ENCODE measurements at places on chromosomes 3 and 15. TPM values are rescaled to one million over a fixed set of nuclear protein-coding genes. Genes with fewer than 3 reads are reported as not detected.

- H3K4me3 ChIP-seq, result no peak overlapping the region
- no peak overlapping the region for H3K27ac ChIP-seq
- no peaks in the 10 kb centered on the region for H3K27me3 ChIP-seq
- no peaks in the 10 kb centered on the region for H3K36me3 ChIP-seq
- H3K4me1 ChIP-seq, result no peaks in the 10 kb centered on the region
Observed at GRCh38 chr3:117586161-117586560, 876.6 kb downstream of the TUSC7 start.

GRCh38 chr15:101506491-101506890 is 17.0 kb upstream of the PCSK6 start:
- peaks cover 7% of the 10 kb centered on the region for H3K27me3 ChIP-seq
- no peaks in the 10 kb centered on the region for H3K36me3 ChIP-seq
- no peak for DNase-seq
- no peak overlapping the region for H3K27ac ChIP-seq
- H3K4me3 ChIP-seq, result no peak overlapping the region
- peaks cover 7% of the 10 kb centered on the region for H3K4me1 ChIP-seq

DNA sequence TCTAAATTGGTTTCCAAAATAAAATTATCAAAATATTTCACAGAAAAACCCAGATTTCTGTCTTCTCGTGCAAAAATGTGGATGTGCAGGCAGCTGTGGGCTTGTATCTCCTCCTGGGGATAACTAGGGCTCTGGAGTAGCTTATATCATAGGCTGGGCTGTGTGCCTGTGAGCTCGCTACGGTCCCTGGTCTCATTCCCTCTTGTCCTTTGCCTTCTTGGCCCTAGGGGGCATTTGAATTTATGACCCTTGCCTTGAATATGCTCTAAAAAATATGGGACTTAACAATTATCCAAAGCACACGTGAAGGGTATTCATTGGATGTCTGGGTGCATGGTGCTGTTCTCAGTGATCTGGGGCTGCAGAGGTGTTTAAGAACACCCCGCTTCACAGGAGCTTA is 132.6 kb downstream of the PDZRN3 start:
- no peak overlapping the region for H3K4me3 ChIP-seq
- no peaks in the 10 kb centered on the region for H3K36me3 ChIP-seq
- DNase-seq, result no peak
- no peak overlapping the region for H3K27ac ChIP-seq

DNA sequence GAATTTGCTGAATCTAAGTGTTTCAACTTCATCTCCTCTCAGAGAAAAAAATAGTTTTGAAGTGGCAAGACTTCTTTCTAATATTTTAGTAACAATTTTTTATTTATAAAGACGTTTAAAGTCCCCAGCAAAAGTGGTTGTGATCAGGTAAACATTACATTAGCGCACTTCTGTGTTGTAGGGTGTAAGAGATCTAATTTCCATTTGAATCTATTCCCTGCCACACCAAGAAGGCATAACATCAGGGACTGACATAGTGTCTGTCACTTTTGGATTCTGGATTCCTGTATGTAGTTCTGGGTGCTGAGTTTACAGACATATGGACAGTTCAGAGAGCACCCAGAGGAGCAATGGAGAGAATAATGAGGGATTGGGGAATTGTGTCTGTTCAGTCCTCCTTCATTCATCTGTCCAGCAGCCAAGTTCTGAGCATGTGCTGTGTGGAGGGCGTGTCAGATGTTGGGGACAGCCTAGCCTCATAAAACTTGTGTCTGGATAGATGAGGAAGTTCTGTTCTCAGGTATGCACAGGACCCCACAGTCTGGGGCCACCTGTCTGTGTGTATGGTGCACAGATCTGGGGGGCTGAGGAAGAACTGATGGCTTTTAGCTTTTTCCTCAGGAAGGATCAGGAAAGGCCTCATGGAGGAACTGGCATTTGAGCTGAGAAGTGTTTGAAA is 65.6 kb downstream of the MAP2K5 start:
- no peaks in the 10 kb centered on the region for H3K36me3 ChIP-seq
- H3K27ac ChIP-seq, result no peak overlapping the region
- H3K27me3 ChIP-seq, result no peaks in the 10 kb centered on the region
- no peaks in the 10 kb centered on the region for H3K4me1 ChIP-seq
- DNase-seq, result no peak

DNA sequence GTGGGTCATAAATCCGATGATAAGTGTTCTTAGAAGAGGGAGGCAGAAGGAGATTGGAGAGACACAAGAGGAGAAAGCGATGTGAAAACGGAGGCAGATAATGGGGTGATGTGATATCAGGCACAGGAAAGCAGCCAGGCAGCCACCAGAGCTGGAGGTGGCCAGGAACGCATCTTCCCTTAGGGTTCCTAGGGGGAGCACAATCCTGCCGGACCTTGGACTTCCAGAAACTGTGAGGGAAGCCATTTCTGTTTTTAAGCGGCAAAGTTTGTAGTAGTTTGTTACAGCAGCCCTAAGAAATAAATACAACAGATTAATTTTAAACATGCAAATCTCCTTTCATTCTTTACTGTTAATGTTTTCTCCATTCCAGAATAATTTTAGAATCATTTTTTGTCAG is 259.9 kb upstream of the TMC3 start:
- no peaks in the 10 kb centered on the region for H3K36me3 ChIP-seq
- no peak overlapping the region for H3K4me3 ChIP-seq
- peaks cover 2% of the 10 kb centered on the region for H3K27me3 ChIP-seq
- no peaks in the 10 kb centered on the region for H3K4me1 ChIP-seq
- no peak overlapping the region for H3K27ac ChIP-seq

GRCh38 chr3:55697177-55697865 is 210.2 kb upstream of the WNT5A start:
- H3K36me3 ChIP-seq, result no peaks in the 10 kb centered on the region
- H3K4me1 ChIP-seq, result no peaks in the 10 kb centered on the region
- no peak for DNase-seq
- no peaks in the 10 kb centered on the region for H3K27me3 ChIP-seq
- H3K27ac ChIP-seq, result no peak overlapping the region
- no peak overlapping the region for H3K4me3 ChIP-seq

- no peaks in the 10 kb centered on the region for H3K27me3 ChIP-seq
- no peaks in the 10 kb centered on the region for H3K4me1 ChIP-seq
- no peak overlapping the region for H3K4me3 ChIP-seq
- no peaks in the 10 kb centered on the region for H3K36me3 ChIP-seq
- no peak for DNase-seq
Observed at GRCh38 chr15:90327311-90327710, 24.8 kb upstream of the ZNF774 start.

GRCh38 chr15:30827625-30828303 is 76.0 kb upstream of the FAN1 start:
- no peaks in the 10 kb centered on the region for H3K27me3 ChIP-seq
- no peaks in the 10 kb centered on the region for H3K36me3 ChIP-seq
- DNase-seq, result no peak
- H3K4me1 ChIP-seq, result no peaks in the 10 kb centered on the region

Gene ZNF609
- 40.3 TPM for total RNA-seq

Gene C15orf62
- 0.64 TPM for total RNA-seq

DNA sequence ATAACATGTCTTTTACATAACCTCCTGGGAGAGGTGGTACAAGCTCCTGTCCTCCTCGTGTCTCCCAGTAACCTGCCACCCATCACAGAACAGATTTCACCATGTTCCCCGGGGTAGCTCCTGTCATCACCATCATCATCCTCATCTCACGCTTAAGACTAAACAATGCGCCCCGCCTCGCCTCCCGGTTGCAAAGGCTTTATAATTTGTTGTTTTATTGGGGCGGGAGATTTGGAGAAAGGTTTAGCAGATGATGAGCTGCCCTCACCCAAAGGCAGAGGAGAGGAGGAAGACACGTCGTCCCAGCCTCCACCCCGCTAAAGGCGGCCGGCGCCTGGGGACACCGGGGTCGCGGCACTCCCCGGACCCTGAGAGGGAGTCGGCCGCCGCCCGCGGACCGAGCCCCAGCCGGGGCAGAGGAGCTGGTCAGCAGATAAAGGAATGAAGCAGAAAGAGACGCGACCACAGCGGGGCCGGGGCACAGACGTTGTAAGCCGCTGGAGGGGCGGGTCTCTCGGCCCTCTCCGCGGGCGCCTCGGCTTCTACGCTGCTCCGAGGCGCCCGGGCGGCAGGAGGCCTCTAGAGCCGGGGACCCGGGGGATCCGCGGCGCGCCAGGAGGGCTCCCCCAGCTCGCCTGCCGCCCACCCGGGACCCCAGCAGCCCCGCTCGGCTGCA is 589 bp downstream of the HERC1 start:
- H3K4me3 ChIP-seq, result peak overlapping the region; percentile 80
- peaks cover 14% of the 10 kb centered on the region for H3K4me1 ChIP-seq
- no peaks in the 10 kb centered on the region for H3K36me3 ChIP-seq
- peak overlapping the region; percentile 85 for H3K27ac ChIP-seq
- H3K27me3 ChIP-seq, result no peaks in the 10 kb centered on the region
- DNase-seq, result peak; percentile 51

Gene WDR93
- total RNA-seq, result not detected

DNA sequence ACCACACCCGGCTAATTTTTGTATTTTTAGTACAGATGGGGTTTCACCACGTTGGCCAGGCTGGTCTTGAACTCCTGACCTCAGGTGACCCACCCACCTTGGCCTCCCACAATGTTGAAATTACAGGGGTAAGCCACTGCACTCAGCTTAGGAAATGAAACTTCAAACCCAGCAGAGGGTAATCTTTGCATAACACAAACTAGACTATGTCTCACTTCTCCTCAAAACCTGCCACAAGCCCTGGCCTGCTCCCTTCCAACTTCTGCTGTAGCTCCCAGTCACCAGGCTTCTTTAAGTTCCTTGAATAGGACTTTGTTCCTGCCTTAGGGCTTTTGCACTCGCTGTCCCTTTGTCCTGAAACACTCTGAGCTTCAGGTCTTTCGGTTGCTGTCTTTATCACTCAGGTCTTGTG is 39.2 kb upstream of the SEMA4B start:
- no peak for DNase-seq
- H3K36me3 ChIP-seq, result no peaks in the 10 kb centered on the region
- H3K4me3 ChIP-seq, result no peak overlapping the region
- peaks cover 14% of the 10 kb centered on the region for H3K4me1 ChIP-seq
- H3K27ac ChIP-seq, result no peak overlapping the region

Gene EPHB3
- not detected for total RNA-seq

DNA sequence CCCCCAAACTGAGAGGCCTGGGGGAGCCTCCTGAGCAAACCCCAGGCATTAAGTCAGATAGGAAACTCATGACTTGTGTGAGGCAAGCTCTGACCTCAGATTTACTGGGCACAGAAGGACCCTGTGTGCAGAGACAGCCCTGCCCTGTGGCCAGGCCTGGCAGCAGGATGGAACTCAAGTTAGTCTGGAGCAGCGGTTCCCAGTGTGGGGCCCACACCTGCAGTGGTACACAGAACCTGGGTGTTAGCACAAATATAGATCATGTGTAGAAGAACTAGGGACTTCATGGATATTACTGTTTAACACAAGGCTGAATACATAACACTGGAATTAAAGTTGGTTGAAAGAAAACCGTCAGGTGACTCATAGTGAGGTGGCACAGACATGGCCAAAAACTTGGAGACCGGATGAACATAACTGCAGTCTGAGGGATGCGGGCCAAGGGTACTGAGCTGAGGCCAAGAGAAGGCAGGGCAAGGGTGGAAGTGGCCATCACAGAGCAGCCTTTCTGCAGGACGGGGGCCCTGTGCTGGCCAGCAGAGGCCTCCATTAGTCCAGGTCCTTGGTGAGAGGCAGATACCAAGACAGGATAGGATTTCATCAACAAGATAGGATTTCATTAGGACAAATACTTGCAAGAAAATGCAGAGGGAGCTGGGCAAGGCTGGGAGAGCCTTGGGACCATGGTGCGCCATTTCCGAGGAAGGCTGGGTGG is 40.9 kb downstream of the IRAK2 start:
- no peaks in the 10 kb centered on the region for H3K27me3 ChIP-seq
- peaks cover 2% of the 10 kb centered on the region for H3K4me1 ChIP-seq
- no peak for DNase-seq
- H3K27ac ChIP-seq, result no peak overlapping the region
- no peak overlapping the region for H3K4me3 ChIP-seq

Gene GTPBP8
- 16.8 TPM for total RNA-seq

Gene DBR1
- total RNA-seq, result 17.5 TPM

Gene ZMYND10
- 6.3 TPM for total RNA-seq

Gene DCLK3
- total RNA-seq, result not detected

DNA sequence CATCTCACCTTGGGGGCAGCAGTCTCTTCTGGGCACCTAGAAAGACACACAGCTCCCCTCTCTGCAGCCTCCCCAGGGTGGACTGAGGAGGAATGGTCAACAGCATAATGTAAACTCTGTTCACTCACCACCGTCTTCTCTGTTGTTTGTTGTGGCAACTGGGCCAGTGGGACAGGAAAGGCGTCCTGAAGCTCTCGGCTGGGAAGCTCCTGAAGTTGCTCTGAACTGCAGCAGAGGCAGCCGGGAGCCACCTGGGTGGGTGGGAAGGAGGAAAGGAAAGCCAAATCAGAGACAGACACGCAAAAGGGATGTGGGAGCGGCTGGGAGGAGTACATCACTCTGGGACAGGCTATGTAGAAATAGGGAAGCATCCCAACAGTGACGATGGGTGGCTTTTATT is 52.7 kb downstream of the MYLK start:
- no peak for DNase-seq
- H3K36me3 ChIP-seq, result no peaks in the 10 kb centered on the region
- no peak overlapping the region for H3K4me3 ChIP-seq
- H3K27ac ChIP-seq, result no peak overlapping the region
- no peaks in the 10 kb centered on the region for H3K4me1 ChIP-seq

Gene P2RY1
- 1.4 TPM for total RNA-seq

DNA sequence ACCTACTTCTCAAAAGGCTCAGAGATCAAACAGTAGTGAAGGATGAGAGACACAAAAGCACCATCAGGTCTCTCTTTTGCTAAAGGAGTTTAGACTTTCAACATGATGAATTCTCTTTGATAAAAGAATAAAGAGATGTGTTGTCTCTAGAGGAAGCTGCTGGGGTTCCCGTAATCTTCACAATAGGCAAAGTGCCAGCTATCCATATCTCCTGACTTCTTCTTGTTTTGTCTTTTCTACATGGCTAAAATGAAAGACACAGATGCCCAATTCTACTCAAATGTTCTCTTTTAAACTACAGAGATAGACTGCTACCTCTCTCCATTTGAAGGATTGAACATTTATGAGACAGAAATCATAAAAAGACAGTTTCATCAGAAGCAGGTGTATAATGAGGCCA is 38.4 kb upstream of the TUSC7 start:
- H3K4me1 ChIP-seq, result no peaks in the 10 kb centered on the region
- H3K4me3 ChIP-seq, result no peak overlapping the region
- DNase-seq, result no peak
- no peaks in the 10 kb centered on the region for H3K27me3 ChIP-seq
- no peaks in the 10 kb centered on the region for H3K36me3 ChIP-seq

- H3K36me3 ChIP-seq, result no peaks in the 10 kb centered on the region
- peaks cover 2% of the 10 kb centered on the region for H3K27me3 ChIP-seq
- H3K27ac ChIP-seq, result no peak overlapping the region
- H3K4me1 ChIP-seq, result no peaks in the 10 kb centered on the region
Observed at GRCh38 chr15:71678191-71678590, 132.2 kb upstream of the NR2E3 start.

Gene CCDC54
- total RNA-seq, result not detected

Gene RBPMS2
- total RNA-seq, result 14.7 TPM

Gene ZNF80
- total RNA-seq, result 2.3 TPM

GRCh38 chr3:175593331-175593730 is 734.2 kb downstream of the NAALADL2 start:
- H3K27me3 ChIP-seq, result no peaks in the 10 kb centered on the region
- no peak overlapping the region for H3K27ac ChIP-seq
- H3K4me3 ChIP-seq, result no peak overlapping the region
- no peaks in the 10 kb centered on the region for H3K36me3 ChIP-seq
- H3K4me1 ChIP-seq, result no peaks in the 10 kb centered on the region
- DNase-seq, result no peak
